ENCODE measurements at places on chromosomes 2 and 18. TPM values are rescaled to one million over a fixed set of nuclear protein-coding genes. Genes with fewer than 3 reads are reported as not detected.

GRCh38 chr18:66674286-66674685, 70.4 kb upstream of the CDH19 start:
- no peak for DNase-seq

DNA sequence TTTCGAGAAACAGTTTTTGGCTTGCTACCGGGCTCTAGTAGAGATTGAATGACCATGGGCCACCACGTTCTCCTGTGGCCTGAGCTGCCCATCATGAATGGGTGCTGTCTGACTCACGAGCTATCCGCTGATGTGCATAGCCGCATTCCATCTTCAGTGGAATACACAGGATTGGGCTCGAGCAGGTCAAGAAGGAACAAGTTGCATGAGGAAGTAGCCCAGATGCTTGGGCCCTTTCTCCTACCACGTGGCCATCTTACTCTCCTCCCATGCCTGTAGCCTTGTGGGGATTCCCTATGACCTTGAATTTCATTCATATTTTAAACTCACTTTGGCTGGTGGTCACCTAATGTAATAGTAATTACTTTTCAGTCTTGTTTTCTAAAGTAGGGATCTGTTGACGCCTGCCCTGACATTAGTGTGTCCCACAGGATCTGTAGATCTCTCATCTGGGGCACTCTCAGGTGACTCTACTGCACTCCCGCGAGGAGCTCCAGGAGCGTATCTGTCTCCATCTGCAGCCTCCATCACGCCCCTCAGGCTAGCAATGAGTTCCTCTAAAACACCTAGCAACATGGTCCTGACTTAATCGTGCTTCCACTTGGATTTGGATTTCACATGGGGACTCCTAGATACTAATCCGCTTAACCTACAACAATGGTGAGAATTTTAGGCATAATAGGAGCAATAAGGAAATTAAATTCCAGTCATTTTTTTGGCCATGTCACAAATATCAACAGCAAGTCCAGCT, 67.8 kb downstream of the PSMG2 start:
- DNase-seq = no peak

The MXD1 gene
- polyA plus RNA-seq = 15.6 TPM

The SPATA3 gene
- polyA plus RNA-seq = not detected

Measured in left kidney (tissue), 8 donors.